ENCODE measurements at places on chromosomes 12 and 14.

DNA sequence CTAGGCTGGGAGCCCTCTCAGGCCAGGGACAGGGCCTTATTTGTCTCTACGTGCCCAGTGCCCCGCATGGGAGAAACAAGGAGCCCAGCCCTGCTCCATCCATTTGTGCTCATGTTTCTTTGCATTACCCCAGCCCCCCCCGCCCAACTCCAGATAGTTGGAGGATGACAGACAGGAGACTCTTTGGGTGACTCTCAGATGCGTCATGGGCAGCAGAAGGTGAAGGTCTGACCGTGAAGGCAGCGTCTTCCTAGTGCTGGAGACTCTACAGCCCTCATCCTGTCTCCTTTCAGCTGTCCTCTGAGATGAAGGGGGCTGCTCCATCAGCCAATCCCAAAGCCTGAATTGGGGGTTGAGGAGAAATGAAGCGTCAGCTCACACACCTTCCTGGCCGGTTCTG lies 283 bp upstream of the PSMB11 start:
- no peak for DNase-seq

- DNase-seq = no peak
These were observed 25.5 kb upstream of the GSC start for GRCh38 chr14:94795372-94795771.

GRCh38 chr12:90274407-90274806 lies 565.8 kb upstream of the ATP2B1 start:
- no peak for DNase-seq

GRCh38 chr14:61749867-61750266 lies 12.4 kb upstream of the SNAPC1 start:
- no peak for DNase-seq

- DNase-seq = no peak
These were observed 111.7 kb downstream of the EFCAB11 start for GRCh38 chr14:89842837-89843236.

- DNase-seq = no peak
These were observed 4.0 kb downstream of the AP1G2 start for GRCh38 chr14:23563473-23564180.

- DNase-seq = no peak
These were observed 28.1 kb downstream of the TNFAIP2 start for GRCh38 chr14:103151270-103151945.

All from activated naive CD4-positive, alpha-beta T cell treated with Interleukin-2 at 50 U/mL for 16 hours (primary cell).